ENCODE measurements at places on chromosomes 1 and 21.

- DNase-seq = no peak
Measured at GRCh38 chr1:198520524-198521254, 19.8 kb downstream of the ATP6V1G3 start.

GRCh38 chr1:213385806-213386324 is 334.8 kb downstream of the RPS6KC1 start:
- DNase-seq = no peak

DNA sequence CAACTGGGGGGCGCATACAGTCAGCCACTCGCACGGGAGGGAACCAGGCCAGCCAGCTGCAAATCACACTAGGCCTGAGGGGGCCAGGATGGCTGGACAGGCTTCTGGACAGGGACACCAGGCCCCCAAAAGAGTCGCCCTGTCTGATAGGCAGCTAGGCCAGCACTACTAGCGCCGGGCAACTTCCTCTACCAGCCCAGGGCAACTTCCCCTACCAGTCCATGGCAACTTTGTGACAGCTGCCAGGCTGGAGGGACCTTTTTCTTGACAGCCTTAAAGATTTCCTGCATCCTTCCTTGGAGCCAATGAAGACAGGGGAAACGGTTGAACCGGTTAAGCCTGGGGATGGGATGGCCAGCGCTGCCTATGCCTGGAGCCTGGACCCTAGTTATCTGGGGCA is 5.1 kb downstream of the IFFO2 start:
- DNase-seq = no peak

DNA sequence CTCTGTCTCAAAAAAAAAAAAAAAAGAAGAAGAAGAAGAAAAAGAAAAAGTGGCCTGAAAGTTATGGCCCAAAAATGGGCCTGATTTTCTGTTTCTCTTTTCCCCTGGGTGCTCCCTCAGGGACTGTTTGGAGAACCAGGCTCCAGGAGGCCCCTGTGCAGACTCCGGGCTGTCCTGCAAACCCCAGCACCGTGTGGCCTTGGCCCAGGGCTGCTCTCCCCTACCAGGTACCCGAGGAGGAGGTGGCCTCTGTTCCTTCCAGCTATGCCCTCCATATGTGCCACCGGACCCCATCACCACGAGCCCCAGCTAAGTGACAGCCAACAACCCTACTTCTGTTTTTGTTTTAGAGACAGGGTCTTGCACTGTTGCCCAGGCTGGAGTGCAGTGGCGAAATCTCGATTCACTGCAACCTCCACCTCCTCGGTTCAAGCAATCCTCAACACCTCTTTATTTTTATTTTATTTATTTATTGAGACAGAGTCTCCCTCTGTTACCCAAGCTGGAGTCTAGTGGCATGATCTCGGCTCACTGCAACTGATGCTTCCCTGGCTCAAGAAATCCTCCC is 7.5 kb upstream of the FAAP20 start:
- DNase-seq = no peak

GRCh38 chr1:99776120-99776519 is 9.7 kb upstream of the FRRS1 start:
- no peak for DNase-seq

GRCh38 chr1:37839676-37840075 is 19.7 kb downstream of the MTF1 start:
- no peak for DNase-seq

- peak; percentile 30 for DNase-seq
Measured at GRCh38 chr1:174158767-174159251, 511 bp upstream of the RABGAP1L start.

DNA sequence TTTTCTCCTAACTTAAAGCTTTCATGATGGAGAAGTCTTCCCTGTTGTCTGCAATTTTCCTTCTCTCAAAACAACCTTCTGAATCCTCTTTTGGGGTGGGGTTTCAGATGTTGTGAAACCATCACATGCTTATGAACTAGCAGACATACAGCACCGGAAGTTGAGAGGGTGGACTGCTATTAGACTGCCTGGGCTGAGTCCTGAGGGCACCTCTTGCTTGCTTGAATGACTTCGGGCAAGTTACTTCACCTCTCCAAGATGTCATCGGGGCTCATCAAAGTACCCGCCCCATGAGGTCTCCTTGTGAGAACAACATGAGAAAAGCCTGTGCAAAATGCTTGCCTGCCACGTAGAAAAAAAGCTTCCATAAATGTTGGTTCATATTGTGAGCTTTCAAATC is 89.6 kb downstream of the CCDC185 start:
- no peak for DNase-seq

DNA sequence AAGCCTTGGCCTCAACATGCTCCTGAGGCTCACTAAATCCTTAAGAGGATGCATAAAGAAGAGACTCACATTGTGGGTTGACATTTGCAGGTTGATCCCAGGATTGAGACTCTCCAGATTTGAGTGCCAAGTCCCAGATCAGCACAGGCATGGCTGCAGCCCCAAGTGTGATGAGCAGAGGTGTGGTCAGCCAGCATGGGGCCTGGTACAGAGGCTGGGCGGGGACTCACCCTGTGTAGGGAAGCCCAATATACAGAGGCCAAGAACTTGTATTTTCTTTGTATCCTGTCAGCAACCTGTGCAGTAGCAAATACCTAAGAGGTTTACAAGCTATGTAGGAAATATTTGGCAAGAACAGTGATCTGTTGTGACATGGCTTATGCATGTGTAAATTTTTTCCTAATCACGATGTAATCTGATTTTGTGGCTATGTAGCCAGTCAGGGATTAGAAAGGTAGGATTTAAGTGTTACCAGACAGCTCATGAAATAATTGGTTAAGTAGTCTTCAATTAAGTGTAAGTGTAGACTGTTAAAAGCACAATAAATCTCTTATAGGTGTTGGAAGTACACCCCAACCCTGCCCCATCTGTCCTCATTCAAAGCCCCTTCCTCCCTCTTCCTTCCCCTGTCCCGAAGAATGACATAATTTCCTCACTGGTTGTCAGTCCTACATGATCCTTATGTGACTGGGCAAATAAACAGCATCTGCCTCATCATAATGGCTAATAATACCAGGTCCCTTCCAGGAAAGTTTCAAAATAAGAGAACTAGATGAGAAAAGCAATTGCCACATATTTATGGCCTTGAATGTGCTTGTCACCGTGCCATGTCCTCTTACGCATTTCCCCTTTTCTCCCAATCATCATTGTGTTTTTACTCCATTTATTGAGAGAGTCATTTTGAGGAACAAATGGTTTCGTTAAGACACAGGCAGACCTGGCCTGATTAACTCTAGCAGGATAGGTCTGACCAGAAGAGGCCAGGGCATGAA is 120.9 kb downstream of the HLX start:
- DNase-seq = no peak

DNA sequence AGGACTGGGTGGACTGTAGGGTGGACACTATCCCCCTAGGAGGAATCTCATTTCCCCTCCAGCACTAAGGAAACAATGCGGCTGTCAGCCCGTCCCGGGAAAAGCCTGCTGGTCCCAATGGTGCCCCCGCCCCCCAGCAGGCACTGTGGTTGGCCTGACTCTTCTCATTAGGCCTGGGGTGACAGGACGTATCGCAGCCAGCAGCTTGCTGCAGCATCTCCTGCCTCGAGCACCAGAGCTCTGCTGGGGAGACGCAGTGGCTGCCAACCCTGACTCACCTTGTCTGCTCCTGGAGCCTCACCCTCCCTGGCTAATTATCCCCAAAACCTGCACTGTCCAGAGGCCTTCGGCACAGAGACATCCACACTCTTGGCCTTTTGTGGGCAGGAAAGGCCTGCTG is 115.1 kb upstream of the GJB5 start:
- DNase-seq = no peak

DNA sequence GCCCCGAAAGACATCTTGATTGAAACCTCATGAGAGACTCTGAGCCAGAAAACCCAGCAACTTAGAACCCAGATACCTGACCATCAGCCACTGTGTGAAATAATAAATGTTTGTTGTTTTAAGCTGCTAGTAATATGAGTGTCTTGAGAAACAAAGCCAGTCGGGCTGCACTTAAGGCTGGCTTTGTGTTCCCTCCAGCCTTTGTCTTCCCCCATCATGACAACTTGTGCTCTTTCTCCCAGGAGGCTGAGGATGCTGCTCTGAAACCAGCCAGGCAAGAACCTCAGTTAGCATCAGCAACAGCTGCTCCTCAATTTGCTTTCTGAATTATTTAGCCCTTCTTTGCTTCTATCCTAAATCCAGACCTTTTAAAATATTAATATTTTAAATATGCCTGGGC is 78.2 kb downstream of the SLC16A1 start:
- no peak for DNase-seq

DNA sequence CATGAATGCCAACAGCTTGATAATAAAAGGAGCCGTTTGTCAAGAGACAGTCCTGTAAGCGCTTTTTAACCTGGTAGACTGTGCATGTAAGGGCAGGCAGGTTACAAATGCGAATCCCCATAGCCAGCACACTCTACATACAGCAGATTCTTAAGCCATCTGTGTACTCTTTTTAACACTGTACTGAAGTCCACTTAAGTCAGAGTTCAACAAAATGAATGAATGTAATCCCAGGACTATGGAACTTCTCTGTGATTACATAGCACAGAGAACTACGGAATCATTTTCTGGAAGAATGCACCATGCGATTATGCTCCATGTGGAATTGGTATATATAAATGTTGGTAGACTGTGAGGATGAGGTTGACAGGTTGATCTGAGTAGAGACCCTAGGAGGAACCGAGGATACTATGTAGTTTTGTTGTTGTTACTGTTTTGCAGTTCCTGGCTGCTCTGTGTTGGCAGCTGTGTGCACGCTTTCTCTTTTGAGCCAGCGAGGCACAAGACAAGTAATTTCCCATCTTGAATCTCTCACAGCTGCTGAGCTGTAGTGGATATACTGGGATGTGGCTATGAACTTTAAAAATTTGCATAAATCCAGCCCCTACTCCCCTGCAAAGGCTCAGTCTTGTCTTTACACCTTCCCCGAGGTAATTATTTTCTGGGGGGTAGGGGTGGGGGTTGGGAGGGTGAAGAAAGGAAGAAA is 21.9 kb downstream of the LRRC8D start:
- DNase-seq = no peak

- DNase-seq = no peak
Measured at GRCh38 chr1:169108863-169109560, 2.5 kb downstream of the ATP1B1 start.

- no peak for DNase-seq
Measured at GRCh38 chr1:17561561-17561985, 22.1 kb downstream of the ARHGEF10L start.

DNA sequence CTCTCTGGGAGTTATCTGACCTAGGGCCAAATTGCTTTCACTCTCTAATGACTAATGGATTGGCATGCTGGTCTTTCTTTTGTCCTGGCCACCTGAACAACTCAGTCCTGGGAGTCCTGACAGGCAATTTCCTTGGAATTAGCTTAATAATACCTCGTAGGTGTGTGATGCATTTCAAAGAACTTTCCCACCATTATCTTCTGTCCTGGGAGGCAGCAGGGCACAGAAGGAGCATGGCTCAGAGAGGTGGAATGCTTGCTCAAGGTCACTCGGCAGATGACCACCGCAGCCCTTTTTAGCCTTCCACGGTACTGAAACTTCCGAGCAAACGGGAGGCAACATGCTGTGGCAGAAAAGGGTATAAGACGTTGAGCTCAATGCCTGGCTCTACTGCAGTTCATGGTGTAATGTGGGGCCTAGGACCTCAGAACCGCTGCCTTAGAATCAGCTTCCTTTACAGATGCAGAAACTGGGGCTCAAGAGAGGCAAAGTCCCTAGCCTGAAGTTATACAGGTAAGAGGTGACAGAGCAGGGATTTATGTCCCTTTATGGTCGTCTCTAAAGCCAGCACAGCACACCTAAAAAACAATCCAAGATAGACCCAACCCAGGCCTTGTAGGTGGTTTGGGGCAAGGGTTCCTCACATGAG is 3.2 kb downstream of the ID3 start:
- no peak for DNase-seq

DNA sequence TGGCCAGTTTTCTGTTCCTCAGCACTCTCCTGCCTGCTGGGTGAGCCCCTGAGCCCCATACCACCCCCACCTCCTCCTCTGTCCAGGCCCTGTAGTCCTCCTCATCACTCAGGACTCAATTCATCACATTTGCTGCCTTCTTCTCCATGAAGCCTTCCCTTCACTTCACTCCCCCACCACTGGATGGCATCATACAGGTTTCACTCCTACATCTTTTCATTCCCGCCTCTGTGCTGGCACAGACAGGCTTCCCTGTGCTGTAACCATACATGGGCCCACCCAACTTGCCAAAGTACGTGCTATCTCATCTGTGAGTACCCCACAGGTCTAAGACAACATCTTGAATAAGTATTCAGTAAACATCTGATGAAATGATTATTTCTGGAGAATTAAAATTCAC is 56.9 kb downstream of the SLC45A1 start:
- no peak for DNase-seq

GRCh38 chr1:66315671-66316070 is 218.3 kb upstream of the SGIP1 start:
- DNase-seq = no peak

GRCh38 chr1:98849969-98850636 is 154.6 kb downstream of the PLPPR5 start:
- DNase-seq = no peak

DNA sequence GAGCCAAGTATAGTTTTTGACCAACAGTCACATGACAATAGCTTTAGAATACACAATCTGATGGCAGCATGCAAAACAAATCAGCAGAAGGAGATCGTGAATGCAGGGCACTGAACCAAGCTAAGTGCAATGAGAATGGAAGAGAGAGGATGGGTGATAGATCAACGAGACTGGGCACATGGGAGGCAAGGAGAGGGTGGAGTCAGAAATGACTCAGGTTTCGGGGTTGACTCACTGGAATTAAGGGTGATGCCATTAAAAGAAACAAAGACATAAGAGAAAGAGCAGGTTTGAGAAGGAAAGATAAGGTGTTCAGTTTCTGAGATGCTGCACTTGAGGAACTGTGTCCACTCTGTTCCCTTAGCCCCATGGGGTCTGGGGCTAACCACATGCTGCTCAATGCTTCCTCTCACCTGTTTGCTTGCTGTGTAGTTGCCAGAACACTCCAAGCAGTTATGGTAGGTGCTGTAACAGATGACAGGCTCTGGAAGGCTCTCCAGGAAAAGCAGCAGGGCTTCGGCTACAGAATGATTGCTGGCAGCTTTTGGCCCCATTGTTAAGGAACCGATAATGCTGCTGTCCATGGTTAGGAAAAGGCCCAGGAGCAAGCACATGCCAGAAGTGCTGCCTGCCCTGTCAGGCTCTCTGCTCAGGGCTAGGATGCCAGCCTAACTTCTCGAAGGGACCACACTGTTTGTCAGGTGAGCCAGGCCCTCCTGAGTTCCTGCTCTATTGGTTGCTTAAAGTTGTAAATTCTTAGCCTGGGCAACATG is 6.1 kb upstream of the MTF1 start:
- DNase-seq = no peak

- DNase-seq = no peak
Measured at GRCh38 chr1:109201123-109201703, 12.5 kb upstream of the SARS1 start.

DNA sequence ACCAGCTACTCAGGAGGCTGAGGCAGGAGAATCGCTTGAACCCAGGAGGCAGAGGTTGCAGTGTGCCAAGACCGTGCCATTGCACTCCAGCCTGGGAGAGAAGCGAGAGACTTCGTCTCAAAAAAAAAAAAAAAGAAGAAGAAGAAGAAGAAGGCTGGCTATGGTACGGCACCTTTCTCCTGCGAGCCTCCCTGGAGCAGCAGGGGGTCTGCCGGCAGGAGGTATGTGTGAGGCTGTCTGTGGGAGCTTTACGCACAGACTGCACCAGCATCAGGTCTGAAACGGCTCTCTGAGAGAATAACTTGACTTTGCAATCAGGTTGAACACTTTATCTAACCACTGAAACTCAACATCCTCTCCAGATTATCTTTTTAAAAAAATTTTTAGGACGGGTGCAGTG is 44.9 kb downstream of the CLSTN1 start:
- DNase-seq = no peak

All from effector memory CD4-positive, alpha-beta T cell (primary cell).